H54 (cell line): ENCODE measurements at places on chromosomes 5 and 9.
A peak's percentile ranks its signal among the peaks of the same experiment; 100 is the strongest.

- no peak for DNase-seq
Observed at GRCh38 chr5:158543539-158544387, 556.0 kb downstream of the EBF1 start.

- no peak for DNase-seq
Observed at GRCh38 chr5:172999372-172999973, 15.9 kb downstream of the ATP6V0E1 start.

DNA sequence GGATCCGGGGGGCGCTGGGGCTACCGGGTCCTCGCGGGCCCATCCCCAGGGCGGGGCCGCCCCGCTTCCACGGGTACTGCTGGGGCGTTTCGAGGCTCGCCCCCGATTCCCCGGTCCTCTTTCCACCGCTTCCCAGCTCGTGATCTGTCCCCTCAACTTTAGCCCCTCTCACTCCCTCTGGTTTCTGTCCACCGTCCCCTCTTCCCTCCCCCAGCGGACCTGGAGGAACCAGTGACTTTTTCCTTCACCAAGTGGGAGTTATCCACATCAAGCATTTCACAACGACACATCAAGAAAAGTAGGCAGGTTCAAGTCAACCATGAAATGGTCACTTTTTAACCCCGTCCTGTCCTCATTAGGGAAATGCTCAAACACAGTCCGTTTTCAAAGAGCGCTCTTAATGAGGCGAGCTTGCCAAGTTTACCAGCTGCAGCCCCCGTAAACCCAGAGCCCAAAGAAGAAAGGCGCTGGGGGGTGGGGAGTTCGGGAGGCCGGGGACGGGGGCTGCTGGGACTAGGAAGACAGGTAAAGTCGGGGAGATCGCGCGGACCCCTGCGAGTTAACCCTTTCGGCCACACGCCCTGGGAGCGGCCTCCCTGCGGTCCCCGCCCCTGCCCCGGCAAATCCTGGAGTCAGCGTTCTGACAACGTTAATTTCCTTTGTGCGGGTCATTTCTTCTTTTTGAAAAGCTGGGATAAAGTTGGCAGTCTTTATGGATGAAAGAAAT lies 2.1 kb upstream of the NFIB start:
- DNase-seq, result no peak

GRCh38 chr5:135339189-135339588 lies 59.8 kb downstream of the MACROH2A1 start:
- no peak for DNase-seq

DNA sequence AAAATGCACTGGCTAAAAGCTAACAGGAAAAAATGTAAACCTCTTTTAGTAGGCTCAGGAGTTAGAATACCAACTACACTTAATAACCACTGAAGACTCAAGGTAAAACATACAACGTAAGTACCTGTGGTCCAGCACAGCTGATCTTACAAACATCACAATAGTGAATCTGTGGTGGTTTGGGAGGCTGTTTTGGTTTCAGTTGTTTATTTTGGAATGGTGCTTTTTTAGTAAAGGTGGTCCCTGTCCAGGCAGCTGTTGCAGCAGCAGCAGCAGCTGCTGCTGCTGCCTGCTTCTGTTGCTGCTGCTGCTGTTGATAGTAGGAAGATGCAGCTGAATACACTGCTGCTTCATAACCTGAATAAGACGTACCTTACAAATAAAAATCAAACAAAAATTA lies 37.9 kb downstream of the ZFR start:
- no peak for DNase-seq

DNA sequence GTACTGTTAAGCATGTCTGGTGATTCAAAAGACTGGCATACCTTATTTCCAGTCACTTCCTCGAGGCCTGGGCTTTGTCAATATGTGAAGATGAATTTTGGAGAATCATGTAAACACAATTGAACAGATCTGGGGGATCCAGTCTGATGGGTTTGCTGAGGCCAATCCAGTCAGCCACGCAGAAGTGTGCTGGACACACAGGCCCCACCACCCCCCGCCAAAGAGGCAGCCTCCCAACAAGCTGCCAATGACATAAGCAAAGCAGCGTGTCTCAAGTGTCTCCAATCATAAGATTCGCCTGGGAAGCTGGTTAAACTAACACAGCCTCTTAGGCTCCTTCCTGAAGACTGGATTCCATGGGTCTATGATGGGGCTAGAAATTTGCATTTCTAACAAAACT lies 192.9 kb upstream of the KLF9 start:
- DNase-seq, result no peak

DNA sequence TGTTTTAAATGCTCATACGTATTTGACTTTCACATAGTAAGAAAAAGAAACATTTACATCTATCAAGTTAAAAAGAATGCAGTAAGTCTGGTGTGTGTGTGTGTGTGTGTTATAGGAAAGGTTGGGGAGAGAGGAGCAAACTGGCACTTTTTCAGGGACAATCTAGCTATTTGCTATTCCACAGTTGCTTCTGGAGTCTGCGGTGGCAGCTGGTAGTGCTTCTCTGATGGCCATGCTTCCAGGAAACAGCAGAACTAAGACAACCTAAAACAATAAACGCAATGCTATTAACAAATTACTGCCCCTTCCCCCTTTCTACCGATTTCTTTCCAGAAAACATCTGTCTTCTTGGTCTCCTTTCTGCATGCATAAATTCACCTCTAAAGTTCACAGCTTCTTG lies 70.0 kb upstream of the CDH10 start:
- DNase-seq, result peak; percentile 15

GRCh38 chr5:159010661-159011442 lies 88.9 kb downstream of the EBF1 start:
- no peak for DNase-seq

GRCh38 chr5:17799521-17799920 lies 165.3 kb downstream of the TAF11L14 start:
- DNase-seq, result no peak

DNA sequence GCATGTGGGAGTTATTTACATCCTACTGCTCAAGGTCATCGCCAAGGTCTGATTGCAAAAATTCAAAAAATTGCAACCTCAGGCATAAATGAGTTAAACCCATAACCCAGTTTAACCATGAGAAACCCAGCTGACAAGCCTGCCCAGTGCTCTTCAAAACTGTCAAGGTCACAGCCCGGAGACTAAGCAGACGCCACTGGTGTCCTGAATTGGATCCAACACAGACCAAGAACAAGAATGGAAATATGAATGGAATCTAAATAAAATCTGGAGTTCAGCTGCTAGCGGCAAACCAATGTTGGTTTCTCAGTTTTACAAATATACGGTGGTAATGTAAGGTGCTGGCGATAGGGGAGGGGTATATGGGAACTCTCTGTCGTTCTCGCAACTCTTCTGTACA lies 201.5 kb upstream of the MVB12B start:
- no peak for DNase-seq

DNA sequence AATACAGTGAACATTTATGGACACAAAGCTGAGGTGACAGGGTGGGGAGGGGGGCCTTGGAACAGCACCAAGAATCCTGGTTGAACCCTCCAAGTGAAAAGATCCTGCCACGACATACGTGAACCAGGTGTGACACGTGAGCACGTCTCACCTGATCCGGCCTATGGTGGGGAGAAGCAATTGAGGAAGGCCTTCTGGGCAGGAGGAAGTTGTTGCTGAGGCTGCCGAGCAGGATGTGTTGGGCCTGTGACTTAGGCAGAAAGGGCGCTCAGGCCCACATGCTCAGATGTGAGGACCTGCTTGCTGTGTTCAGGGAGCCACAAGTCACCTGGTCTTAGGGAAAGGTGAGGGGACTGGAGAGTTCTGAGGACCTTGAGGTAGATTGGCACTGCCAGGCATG lies 2.5 kb upstream of the MAPK9 start:
- no peak for DNase-seq

DNA sequence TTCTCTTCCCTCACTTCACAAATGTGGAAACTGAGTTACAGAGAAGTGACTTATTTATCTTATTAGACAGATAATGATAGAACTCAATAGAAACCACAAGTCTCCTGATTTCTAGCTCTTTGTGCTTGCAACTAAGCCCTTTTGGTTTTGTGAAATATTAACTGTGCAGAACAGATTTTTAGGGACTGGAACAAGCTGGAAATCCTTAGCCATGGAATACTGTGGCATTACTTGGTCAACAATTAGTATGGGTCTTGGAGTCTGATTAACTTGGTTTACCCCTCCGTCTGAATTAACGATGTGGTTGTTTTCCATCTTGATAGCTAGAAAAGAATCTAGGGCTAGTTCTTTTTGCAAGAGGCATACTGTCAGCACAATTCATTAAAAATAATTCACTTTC lies 584 bp upstream of the KLF9 start:
- no peak for DNase-seq

DNA sequence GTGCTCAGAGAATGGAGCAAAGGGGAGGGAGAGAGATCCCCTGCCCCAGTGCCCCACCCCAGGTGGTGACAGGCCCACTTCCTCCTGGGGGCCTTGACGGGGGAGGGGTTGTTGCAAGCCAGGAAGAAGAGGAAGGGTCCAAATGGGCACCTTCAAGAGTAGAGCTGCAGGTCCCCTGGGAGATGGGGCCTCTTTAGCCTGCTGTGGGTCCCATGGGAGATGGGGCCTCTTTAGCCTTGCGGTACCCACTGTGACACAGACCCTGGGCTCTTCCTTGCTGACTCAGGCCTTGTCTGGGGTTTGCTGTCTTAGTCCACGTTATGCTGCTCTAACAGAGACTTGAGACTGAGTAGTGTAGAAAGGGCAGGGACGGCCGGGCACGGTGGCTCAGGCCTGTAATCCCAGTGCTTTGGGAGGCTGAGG lies 9.6 kb upstream of the TOR4A start:
- no peak for DNase-seq

GRCh38 chr5:62575489-62575888 lies 3.1 kb upstream of the LRRC70 start:
- DNase-seq, result no peak

GRCh38 chr5:179176571-179177230 lies 116.5 kb downstream of the ZNF354C start:
- DNase-seq, result no peak

DNA sequence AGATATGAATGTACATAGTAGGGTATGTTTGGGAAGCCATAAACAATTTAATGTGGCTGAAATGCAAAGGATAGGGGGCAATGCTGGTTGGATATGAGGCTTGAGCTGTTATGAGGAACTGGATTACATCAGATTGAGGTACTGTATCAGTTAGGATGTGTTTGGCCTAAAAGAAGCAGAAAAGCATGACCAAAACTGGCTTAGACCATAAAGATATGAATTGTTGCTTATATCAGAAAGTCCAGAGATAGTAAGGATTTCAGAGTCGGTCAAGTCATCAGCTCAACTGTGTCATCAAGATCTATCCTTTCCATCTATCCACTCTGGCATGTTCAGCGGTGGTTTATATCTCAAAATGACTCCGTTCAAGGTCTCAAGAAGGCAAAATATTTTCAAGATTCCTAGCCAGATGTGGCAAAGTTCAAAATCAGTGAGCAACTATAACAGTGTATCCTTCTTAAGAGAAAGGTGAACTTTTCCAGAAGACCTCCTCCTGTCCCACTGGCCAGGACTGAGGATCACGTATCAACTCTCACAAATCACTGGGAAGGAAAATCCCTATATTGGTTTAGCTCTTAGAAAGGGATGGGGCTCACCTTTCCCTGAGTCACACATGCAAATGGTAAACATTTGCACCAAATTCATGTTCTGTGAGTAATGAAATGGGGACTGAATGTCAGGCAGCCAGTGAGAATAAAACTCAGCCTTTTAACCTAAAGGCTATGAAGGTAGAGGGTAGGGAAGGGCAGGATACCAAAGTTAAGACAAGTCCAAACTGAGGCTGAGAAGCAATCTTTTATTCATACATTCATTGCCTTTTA lies 257.8 kb downstream of the TRIM32 start:
- no peak for DNase-seq

DNA sequence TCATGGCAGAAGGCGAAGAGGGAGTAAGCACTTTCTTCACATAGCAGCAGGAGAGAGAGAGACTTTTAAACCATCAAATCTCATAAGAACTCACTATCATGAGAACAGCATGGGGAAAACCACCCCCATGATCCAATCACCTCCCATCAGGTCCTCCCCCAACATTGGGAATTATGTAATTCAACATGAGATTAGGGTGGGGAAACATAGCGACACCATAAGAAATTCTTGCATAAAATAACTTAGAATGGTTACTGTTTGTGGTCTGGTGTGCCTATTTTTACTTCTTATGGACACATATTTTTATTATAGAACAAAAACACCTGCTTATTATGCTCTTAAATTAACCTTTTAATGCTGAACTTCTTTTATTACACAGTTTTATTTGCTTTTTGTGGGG lies 298.1 kb downstream of the PJA2 start:
- DNase-seq, result no peak

- no peak for DNase-seq
Observed at GRCh38 chr9:132531195-132531594, 51.2 kb upstream of the BARHL1 start.

GRCh38 chr5:132812781-132813598 lies at the start of gene SOWAHA:
TSS of gene SOWAHA (plus strand) at chr5:132813302. CDS start at chr5:132813622, 320 bp downstream.
- DNase-seq, result no peak

DNA sequence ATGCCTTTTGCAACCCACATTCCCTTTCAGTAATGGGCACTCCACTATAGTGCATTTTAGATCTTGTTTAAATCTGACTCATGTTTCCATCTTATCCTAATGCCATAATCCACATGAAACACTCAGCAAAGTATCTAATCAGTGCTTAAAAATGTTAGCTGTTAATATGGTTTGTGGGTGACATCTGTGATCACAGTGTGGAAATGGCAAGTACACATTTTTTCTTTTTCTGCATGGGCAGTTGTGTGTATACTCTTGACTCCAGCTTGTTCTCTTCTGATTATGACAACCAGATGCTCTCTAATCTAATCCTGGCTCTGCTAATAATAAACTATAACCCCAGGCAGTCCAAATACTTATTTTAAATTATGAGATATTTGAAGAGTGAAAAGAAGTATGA lies 103.3 kb downstream of the EDIL3 start:
- DNase-seq, result no peak

DNA sequence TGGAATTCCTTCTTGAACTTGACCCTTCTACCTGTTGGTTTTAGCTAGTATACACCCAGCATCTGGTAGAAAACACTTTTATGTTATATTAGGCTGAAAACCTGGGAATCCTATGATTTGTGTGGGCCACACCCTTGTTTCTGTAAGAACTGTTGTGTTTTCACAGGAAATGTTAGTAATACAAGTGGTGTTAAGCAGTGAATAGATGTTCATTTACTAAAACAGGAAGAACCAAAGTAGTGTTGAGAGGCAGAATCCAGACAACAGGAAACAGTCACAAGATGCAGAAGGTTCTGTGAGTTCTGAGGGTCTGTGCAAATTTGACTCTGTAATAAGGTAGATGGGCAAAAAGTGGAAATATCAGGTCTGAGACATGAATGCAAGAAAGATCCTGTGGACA lies 73.0 kb upstream of the RAI14 start:
- no peak for DNase-seq

DNA sequence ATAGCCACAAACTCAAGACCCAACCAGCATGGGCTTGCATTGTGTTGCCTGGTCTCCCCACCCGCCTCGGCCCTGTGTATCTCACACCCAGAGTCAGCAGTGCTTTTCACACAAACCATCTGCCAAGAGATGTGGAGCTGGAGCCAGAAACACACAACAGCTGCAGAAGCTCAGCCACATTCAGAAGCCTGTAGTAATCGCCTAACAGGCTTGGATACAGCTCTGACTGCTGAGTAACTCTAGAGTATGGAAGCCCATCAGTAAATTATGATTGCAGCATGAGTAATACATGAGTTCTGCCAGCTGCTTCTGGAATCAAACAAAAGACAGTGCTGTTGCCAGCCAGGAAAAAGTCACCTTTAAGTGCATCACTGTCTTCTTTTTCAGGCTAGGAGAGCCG lies 16.0 kb downstream of the TEK start:
- peak; percentile 59 for DNase-seq

GRCh38 chr5:50726475-50727148 lies 60.2 kb downstream of the PARP8 start:
- no peak for DNase-seq

- no peak for DNase-seq
Observed at GRCh38 chr5:169710675-169711074, 73.6 kb downstream of the DOCK2 start.
